ENCODE measurements at places on chromosomes 3 and 15.

GRCh38 chr3:36482880-36483279 is 102.6 kb downstream of the STAC start:
- no peak for DNase-seq

GRCh38 chr15:52528564-52529340 is at the start of gene MYO5A:
Gene MYO5A (minus strand): TSS chr15:52528880. CDS start chr15:52528806, 74 bp downstream.
- peak; percentile 91 for DNase-seq

- no peak for DNase-seq
These were observed 6.2 kb downstream of the CEMIP start for GRCh38 chr15:80785335-80785734.

DNA sequence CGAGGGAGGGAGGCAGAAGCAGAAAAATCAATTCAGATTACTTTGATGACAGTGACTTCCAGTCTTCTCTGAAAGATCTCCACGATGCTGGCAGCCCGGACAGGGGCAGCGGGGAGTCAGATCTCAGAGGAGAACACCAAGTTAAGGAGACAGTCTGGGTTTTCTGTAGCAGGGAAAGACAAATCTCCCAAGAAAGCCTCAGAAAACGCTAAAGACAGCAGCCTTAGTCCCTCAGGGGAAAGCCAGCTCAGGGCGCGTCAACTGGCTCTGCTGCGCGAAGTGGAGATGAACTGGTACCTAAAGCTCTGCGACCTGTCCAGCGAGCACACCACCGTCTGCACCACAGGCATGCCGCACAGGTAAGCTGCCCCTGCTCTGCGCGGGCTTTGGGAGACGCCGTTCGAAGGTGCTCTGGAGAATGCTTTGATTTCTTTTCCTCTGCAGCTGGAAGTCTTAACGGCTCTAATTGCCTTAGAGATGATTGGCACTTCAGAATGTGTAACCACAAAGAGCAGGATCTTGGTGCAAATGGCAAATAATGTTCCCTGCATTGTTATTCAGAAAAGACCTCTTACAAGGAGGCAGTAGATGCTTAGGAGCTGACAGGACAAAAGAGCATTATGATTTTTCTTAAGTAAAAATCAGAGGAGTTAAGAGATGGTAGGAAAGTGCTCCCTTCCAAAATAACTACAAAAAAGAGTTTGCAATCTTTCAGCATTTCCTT is at the start of gene KCNAB1:
TSS of gene KCNAB1 (plus strand) at position 51 of the 724 bp plus-strand sequence.
- DNase-seq = peak; percentile 51

DNA sequence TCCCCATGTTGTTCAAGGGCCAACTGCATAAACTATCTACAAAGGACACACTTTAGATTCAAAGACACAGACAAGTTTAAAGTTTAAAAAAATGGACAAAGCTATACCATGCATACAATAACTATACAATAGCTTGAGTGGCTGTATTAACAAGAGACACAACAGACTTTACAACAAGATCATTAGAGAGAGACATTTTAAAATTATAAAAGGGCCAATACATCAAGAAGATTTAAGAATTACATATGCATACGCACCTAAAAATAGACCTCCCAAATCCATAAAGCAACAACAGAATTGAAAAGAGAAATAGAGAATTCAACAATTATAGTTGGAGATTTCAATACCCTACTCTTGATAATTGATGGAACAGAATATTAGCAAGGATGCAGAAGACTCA is 79.4 kb downstream of the XXYLT1 start:
- no peak for DNase-seq

Measured in retina (tissue), 1 donor.